HCEC 1CT (cell line): ENCODE measurements at places on chromosomes 7 and 10.
A peak's percentile ranks its signal among the peaks of the same experiment; 100 is the strongest.

- peak; percentile 57 for DNase-seq
Measured at GRCh38 chr7:77434570-77435275, 18.6 kb upstream of the GSAP start.

- no peak for DNase-seq
Measured at GRCh38 chr10:128599538-128599937, 473.3 kb upstream of the MKI67 start.

- no peak for DNase-seq
Measured at GRCh38 chr10:48452879-48453412, 146.5 kb downstream of the MAPK8 start.

- peak; percentile 58 for DNase-seq
Measured at GRCh38 chr7:127885843-127886242, 145.4 kb downstream of the LRRC4 start.

DNA sequence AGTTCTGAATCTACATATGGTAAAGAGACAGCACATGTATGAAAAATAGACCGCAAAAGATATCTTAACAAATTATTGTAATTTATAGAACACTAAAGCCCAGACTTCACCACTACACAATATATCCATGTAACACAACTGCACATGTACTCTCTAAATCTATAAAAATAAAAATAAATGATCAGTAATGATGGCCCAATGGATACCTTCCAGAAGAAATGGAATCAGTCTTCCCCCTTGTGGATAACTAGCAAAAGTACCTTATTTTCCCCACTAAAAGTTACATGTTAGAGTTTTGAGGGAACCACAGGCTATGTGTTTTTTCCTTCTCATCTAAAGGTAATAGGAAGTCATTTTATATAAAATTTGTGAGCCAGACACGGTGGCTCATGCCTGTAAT is 25.7 kb downstream of the C7orf25 start:
- DNase-seq: peak; percentile 22

- DNase-seq: no peak
Measured at GRCh38 chr7:21965291-21965690, 19.6 kb upstream of the CDCA7L start.

- DNase-seq: no peak
Measured at GRCh38 chr10:43340619-43341018, 30.8 kb upstream of the FXYD4 start.

GRCh38 chr10:101839416-101840063 is 4.1 kb downstream of the KCNIP2 start:
- DNase-seq: peak; percentile 51

- no peak for DNase-seq
Measured at GRCh38 chr10:110784198-110784597, 87.5 kb upstream of the PDCD4 start.

GRCh38 chr7:94374721-94375566 is 19.8 kb upstream of the COL1A2 start:
- DNase-seq: peak; percentile 96

DNA sequence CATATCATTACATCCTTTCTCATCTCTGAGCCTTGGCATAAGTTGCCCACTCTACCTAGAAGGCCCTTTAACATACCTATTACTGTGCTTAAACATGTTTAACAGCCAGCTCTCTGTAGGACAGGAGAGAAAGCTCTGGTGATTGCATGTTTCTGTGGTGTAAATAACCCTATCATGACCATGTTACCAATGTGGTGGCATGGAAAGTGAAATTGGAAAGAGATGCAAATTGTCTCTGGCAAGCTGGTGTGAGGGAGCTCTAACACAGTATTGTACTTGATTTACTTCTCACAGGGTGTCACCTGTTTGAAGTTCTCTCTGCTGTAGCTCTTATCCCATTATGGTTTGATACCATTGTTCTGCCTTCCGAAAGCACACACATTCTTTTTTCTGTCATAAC is 231.8 kb upstream of the DKK1 start:
- DNase-seq: no peak

GRCh38 chr7:94632338-94633013 is 23.5 kb downstream of the SGCE start:
- DNase-seq: peak; percentile 91

DNA sequence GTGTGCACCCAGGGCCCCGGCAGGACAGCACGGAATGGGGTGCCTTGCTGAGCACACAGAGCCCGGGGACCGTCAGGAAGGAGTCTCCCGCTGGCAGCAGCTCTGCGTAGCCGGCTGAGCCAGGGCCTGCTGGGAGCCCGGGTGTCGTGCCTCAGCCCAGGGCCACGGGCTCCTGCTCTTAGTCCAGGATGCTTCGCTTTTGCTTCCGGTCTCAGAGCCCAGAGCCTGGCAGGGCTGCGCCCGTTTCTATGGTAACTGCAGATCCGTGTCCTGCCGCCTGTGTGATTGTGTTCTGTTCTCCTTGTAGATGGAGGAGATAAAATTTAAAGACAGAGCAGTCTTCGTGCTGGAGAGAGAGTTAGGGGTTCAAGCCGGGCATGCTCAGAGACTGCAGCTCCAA is 53.7 kb upstream of the DPYSL4 start:
- no peak for DNase-seq

- no peak for DNase-seq
Measured at GRCh38 chr7:3682028-3682710, 381.1 kb downstream of the SDK1 start.

DNA sequence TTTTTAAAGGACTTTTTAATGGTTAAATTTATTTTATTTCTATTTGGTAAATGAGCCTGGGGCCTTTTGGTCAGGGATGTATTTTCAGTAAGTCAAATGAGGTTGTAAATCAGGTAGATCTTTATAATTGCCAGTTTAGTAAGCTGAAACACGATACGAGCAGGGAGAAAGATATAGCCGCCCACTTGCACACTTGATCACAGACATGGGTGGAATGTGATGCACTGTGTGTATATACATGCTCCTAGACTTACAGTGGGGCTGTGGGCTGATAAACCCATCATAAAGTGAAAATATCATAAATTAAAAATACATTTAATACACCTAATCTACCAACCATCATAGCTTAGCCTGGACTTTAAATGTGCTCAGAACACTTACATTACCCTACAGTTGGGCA is 119.4 kb upstream of the SAMD8 start:
- DNase-seq: no peak

DNA sequence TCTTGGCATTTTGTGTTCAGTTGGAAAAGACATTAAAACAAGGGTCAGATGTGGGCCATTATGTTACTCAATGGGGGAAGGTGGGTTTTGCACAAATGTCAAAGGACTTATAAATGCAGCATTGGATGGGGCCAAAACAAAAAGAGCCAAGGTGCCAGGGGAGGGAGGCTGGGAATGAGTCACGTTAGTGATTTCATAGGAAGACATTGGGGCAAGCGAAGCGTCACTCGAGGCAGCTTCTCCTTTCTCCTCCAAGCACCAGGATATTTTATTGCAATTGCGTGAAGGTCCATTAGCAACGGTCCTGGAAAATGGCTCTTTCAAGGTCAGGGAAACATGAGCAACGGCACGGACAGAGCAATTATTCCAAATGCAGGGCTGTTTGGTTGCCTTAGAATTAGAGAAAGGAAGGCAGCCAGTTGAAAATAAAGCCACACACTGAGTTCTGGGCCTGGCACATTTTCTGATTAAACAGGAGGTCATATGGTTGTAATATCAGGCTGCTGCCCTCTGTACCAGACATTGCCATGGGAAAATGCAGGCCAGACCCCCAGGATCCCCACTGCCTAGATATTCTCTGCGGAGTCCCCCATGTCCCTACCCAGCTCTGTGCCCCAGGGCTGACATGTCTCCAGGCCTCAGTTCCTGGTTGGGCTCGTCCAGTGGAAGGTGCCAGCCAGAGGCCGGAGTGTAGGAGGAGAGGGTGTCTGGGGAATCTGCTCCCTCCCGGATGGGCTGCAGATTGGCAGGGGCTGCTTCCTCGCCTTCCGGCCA is 63.3 kb upstream of the NANOS1 start:
- DNase-seq: no peak

- no peak for DNase-seq
Measured at GRCh38 chr7:103658055-103659005, 212.3 kb upstream of the SLC26A5 start.

DNA sequence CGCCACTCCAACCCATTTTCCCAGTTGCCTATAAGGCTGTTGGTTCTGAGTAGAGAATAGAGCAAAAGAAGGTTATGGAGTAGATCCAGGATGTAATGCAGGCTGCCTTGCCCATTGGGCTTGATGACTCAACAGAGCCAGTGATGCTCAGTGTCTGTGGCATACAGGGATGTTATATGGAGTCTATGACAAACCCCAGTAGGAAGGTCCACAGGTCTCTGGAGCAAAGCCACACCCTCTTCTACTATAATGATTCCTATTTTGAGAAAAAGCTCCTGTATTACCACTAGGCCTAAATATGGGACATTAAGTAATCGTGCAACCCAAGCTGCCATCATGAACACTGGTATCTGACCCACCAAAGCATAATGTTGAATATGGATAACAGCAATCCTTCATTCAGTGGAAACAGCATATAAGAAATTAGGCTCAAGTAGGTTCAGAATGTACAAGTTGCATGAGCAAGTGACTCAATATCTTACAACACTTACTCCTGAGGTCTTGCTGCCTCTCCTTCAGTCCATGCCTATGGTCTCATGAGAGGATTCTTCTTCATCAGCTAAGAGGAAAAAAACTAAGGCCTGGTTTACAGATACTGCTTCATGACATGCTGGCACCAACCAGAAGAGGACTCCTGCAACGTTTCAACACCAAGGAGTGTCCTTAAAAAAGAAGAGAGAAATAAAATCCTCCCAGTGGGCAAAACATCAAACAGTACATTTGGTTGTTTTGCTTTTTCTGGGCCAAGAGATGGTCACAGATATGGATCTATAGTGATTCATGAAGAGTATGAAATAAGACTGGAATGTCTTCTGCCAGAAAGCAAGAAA is 14.8 kb upstream of the FHIP2A start:
- DNase-seq: no peak

DNA sequence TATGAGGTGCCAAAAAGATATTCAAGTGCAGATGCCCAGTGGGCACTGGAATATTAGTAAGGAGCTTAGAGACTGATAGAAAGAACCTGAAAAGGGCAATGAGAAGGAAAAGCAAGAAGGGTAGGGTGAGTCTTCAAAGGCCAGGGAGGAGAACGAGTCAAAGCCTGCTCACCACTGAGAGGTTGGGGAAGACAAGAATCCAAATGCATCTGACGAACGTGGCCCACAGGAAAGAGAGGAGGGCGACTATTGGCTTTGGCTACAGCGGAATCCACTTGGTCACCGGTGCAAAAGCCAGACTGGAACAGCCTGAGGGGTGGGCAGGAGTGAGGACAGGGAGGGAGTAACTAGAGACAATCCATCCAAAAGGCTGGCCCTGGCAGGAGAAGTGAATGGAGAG is 216.7 kb upstream of the KLF14 start:
- no peak for DNase-seq

DNA sequence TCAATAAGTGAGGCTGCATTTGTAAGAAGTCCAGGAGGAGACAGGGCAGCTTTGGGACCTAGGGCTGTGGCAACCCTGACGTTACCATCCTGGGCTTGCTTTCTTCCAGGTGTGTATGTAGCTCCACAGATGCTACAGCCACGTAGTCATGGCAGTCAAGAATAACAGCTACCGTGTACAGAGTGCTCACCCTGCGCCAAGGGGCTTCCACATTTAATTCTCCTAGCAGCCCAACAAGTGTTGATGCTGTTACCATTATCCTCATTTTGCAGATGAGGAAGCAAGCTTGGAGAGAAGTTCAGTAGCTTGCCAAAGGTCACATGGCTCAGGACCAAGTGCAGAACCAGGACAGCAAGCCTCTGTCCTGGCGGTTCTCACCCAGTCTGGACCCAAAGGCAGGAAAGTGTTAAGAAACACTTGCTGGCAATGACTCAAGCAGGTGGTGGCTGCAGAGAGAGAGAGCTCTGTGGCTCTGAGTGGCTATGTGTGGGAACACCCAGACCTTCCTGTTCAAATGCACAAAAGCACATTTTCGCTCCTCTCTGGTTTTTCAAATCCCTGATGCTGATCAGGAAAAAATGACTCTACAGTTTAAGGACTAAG is 89.8 kb downstream of the CREM start:
- DNase-seq: no peak

DNA sequence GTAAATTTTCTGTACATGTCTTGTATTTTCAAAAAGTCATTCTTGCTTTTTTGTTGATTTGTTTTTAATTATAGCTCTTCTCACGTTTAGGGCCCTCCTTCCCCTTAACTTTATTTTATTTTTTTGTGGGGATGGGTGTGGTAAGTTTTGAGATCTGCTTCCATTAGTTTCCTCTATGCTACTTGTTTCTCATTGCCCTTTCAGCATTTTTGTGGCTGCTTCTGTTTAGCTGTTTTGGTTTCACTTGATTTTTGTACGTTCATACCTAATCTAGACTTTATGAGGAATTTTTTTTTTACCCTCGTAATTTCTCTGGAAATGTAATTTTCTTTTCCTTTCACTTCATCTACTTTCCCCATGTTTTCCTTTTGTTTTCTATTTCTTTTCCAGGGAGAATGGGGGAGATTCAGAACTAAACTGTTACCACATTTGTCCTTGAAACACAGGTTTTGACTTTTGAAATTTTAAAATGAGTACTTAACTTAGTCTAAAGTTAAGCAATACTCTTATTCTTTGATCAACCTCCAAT is 80.8 kb downstream of the ATRNL1 start:
- no peak for DNase-seq

- DNase-seq: peak; percentile 88
Measured at GRCh38 chr7:143331179-143331801, 15.4 kb downstream of the CLCN1 start.

GRCh38 chr7:17131060-17131345 is 167.4 kb upstream of the AHR start:
- peak; percentile 7 for DNase-seq

GRCh38 chr10:86798025-86798424 is 41.6 kb downstream of the BMPR1A start:
- peak; percentile 37 for DNase-seq

- DNase-seq: no peak
Measured at GRCh38 chr10:25036381-25036780, 20.0 kb downstream of the THNSL1 start.

DNA sequence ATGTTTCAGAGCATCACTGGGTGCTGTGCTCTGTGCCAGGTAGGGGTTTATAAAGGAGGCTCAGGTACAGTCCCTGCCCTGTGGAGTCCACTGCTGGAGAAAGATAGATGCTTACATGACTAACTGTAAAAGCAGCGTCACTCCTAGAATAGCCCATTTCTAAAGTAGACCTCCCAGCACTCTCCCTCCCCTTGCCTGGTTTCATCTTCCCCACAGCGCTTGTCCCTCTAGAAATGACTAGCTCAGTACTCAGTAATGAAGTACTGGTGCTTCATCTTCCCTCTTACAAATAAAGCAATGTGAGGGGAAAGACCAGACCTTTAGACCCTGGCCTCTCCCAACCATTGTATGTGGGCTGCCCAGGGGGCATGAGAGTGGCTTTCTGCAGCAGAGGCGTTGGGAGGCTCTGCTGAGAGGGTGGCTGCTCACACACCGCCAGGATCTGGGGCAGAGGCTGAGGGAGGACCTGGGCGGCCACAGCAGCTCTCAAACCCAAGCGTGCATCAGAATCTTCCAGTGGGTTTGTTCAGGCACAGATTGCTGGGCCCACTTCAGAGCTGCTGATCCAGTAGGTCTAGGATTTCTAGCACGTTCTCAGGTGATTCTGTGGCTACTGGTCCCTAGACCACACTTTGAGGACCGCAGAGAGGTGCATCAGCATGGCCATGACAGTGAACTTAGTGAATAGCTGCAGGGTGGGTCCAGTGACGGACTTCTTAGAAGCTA is 110.3 kb upstream of the ANLN start:
- DNase-seq: no peak

- no peak for DNase-seq
Measured at GRCh38 chr7:157265051-157265450, 71.8 kb upstream of the DNAJB6 start.
